ENCODE measurements at places on chromosomes 2 and 18.

DNA sequence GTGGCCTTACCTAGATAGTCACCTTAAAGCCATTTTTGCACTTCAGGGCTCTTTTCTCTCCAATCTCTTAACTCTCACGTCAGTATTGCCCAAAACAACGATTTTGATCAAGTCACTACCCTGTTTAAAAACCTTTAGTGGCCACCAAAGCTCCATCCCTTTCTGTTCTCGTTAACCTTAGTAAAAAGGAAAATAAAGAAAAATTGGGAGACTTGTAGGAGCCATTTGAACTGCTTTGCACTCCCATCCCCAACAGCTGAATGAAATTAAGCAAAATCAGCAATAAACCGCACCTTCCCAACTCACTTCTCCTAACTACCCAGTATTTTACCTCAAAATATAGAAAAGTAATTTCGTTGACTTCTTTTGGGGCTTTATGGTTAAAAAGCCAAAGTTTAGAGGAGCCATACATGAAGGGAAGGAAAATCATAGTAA is 686 bp upstream of the ARL5A start:
- no peak for DNase-seq

DNA sequence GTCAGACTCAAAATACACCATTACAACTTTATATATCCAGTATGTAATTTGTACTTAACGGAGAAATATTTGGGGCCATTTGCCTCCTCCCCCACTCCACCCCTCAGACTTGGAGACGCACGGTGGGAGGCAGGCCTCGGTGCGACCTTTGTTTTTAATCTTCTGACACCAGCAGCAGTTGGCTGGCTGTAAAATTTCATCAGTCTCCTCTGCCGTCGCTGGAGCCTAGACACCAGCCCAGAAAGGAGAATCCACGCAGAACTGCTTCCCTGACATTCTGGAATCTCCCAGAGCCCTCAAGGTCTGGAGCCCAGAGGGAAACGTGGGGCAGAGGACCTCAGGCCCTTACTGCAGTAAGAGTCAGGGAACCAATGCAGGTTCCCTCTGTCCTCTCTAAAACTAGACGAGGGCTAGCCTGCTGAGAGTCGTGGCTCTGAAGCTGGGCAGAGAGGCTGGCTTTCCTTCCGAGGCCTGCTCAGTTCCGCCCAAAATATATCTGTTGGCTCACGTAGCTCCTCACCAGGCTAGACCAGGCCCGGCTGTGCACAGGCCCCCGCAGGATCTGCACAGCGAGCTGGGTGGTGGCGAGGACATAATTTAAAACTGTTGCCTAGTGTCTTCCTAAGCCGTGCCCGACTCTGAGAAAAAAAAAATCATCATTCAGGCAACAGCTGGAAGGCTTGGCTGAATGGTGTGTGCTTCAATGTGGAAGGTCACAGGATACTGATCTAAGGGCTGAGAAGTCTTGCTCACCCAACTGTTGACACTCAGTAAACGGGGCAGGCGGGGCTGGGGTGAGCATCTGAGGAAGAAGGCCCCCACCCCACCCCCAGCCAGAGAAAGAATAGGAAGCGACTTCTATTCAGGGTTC is 40.4 kb downstream of the EN1 start:
- no peak for DNase-seq

DNA sequence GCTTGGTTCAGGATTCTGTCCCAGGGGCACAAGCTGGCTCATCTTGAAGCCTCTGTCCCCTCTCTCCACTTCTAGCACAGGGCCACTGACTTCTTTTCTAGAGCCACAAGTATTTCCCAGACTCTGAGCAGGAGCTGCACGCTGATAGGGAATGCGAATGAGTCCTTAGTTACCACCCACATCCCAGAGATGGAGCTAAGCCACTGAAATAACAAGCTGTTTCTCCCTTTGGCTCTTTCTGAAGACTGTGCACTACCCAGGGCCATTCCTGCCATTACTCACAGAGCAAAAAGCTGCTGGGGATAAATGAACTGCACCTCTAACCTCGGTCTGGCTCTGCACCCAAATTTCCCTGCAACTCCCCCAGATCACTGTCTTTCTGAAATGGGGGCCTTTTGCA is 70.6 kb downstream of the TSN start:
- no peak for DNase-seq

DNA sequence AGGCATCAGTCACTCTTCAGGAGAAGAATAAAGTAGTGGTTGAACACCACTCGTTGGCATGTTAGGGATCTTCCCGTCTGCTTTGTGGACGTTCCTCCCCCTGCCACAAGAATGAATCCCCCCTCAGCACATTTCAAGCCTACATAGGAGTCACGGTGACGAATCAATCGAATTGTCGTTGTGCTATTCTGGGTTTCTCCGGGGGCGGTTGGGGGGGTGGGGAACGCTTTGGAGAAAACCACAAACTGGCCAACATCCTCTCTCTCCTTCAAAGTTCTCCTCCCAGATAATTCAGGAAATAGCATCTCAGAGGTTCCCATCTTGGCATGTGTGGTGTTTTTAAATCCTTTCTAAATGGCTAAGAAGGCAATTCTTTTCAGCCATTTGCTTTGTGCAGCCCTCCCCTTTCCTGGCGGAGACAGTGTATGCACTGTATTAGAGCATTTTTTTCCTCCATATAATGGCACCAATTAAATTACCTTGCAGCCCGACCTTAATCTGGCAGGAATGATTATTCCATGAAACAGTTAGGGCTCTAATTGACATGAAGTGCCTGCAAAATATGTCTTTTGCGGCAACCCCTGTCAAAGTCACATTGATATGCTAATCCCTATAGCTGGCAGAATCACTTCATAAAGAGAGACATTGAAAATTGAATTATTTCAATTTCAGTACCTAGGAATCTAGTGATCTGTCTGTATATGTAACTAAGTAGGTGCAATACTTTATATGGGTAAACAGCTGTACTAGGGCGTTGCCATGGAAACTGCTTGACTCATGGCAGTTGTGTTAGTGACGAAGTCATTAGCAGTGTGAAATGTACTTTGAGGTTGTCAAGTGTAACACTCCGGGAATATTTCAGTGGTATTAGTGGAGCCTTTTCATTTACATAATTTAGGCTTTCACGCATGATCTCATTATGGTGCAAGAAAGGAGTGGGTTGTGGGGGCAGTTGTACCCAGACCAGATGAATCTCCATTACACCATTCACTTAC is 323.4 kb upstream of the SLC14A2 start:
- DNase-seq, result no peak

DNA sequence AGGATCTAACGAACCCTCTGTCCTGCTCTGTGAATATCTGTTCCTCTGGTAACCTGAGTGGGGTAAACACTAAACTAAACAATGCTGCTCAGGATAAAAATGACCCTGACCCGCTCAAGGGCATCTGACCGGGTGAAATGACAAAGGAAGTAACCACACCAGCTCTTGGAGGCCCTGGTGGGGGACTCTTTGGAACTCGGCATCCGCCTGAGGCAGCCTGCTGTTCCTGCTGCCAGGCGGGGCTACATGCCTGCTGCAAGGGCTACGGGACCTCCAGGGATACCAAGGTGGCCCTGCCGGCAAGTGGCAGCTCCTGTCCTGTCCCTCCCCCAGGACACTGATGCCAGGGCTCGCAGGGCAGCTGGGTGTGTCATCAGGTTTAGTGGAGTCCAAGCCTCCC is 273.3 kb downstream of the HDAC4 start:
- DNase-seq, result no peak

DNA sequence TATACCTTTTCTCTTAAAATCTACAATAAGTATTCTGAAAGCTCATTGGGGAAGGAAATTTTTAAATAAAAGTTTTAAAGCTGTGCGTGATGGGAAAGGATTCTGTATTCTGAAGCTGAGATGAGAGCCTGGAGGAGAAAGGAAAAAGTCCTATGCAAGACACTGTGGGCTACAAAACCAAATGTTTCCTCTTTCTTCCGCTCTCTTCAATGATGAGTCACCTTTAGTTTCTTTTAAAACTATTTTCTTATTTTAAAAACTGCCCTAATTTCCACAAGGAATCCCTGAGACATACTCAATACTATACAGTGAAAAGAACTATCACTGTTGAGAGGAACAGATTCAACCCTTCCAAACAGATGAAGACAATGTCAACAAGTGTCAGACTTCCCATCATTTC is 87.4 kb downstream of the INO80D start:
- no peak for DNase-seq

- DNase-seq, result peak; percentile 79
Measured at GRCh38 chr2:218286570-218287459, 5.5 kb downstream of the TMBIM1 start.

GRCh38 chr2:47088371-47089082 is 66.6 kb downstream of the STPG4 start:
- DNase-seq, result no peak

DNA sequence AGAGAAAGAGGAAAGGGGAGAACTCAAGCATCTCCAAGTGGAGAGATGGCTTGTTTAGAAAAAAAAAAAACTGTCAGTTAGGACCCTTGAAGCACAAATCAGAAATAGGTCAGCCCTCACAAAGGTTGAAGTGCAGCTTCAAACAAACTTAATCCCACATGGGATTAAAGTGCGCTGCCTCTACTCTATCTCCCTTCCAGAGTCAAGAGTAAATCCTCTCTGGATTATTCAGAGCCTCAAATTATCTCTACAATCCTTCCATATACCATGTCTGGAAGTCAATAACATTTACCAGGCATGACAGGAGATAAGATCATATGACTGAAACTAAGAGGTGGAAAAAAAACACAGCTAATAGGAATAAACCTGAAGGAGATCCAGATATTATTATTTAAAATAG is 69.8 kb downstream of the SMAD7 start:
- DNase-seq, result no peak

DNA sequence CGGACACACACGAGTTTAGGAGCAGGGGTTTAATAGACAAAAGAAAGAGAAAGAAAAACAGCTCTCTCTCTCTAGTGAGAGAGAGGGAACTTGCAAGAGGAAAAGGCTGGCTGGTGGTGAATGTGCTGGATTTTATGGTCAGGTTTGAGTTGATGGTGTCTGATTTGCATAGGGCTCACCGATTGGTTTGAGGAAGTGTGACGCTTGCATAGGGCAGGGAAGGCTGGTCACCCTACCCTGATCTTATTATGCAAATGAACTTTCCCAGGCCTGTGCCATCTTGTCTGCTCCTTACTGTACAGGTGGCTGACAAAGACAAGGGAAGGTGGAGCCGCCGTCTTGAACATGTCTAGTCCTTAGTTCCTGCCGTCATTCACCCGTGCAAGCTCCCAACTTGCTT is 408.9 kb downstream of the RIT2 start:
- no peak for DNase-seq

GRCh38 chr18:58091099-58091611 is 47.1 kb downstream of the NEDD4L start:
- no peak for DNase-seq

GRCh38 chr18:79516441-79516931 is 120.8 kb downstream of the NFATC1 start:
- DNase-seq, result no peak

DNA sequence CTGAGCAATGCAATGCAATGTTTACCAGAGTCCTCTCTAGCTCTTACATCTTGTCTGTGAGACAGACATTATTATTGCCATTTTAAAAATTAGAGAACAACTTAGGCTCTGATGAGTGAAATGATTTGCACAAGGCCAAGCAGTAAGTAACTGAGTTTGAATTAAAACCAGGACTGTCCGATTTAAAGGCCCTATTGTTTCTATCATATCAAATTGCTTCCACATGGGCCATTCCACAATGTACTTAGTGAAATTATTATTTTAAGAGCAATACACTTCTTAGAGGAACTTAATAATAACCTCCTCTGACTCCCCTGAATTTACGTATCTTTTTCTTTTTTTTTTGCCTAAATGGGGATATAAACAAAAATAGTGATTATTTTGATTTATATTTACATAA is 64.6 kb downstream of the PLCL1 start:
- no peak for DNase-seq

- DNase-seq, result no peak
Measured at GRCh38 chr18:23453680-23454058, 582 bp downstream of the RIOK3 start.

GRCh38 chr2:236366397-236366796 is 102.2 kb upstream of the ASB18 start:
- DNase-seq, result no peak

DNA sequence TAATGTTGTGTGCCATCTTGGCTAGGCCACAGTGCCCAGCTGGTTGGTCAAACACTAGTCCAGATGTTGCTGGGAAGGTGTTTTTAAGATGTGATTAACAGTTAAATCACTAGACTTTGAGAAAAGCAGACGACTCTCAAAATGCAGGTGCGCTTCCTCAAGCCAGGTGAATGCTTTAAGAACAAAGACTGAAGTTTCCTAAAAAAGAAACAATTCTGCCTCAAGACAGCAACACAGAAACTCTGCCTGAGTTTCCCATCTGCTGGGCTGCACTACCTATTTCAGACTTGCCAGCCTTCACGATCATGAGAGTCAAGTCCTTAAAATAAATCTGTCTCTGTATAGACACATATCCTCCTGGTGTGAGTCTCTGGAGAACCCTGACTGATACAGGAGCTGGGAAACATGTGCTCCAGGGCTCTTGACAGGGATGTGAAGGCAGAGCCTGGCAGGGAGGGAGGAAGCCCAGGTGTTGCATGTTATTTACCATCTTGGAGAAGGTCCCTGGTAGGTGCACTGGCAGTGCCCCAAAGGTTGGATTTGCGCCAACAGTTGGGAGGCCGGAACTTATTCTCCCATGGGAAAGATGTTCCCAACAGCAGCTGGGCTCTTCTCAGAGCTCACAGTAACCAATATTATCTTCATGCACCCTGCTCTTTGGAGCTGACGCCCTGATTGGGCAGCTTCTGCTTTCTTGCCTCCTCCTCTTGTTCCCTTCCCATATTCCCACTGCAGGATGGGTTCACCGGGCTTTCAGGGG is 43.9 kb downstream of the ST6GAL2 start:
- no peak for DNase-seq

DNA sequence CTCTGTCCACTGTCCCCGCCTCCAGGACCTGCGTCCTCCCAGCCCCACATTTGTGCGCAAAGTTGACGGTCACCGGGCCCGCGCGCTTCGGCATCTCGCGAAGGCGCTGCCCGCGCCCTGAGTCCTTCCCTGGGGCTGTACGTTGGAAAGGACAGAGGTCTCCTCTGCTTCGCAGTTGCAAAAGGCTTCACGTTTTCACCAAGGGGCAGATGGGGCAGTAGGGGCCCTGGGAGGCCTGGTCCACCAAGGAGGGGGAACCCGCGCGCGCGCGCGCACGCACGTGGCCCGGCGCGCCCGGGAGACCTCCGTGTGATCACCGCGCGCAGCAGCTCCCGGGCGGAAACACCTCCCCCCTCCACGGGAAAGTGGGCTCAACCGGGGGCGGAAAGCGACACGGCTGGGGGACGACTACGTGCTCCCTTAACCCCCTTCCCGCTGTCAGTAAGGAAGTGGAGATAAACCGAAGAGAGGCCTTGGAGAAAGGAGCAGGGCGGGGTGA is 21.9 kb downstream of the TEX44 start:
- peak; percentile 54 for DNase-seq

DNA sequence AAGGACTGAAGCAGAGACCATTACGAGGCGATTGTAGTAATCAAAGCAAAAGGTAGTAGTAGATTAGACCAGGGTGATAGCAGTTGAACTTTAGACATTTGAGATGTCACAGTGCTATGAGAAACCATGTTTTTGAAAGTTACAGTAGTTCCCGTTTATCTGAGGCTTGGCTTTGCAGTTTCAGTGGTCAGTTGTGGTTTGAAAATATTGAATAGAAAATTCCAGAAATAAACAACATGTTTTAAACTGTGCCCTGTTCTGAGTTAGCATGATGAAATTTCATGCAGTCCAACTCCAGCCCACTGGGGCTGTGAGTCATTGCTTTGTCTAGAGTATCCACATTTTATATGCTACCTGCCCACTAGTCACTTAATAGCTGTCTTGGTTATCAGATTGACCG is 47.5 kb downstream of the ZNF638 start:
- no peak for DNase-seq

All from stimulated activated CD4-positive, alpha-beta T cell treated with anti-CD3 and anti-CD28 coated beads, Interleukin-2, amount 100 ng/mL, for 24 hours (primary cell).